ENCODE measurements at places on chromosomes 12 and 14.

GRCh38 chr12:121576851-121577391 is 3.9 kb downstream of the KDM2B start:
- DNase-seq = no peak

DNA sequence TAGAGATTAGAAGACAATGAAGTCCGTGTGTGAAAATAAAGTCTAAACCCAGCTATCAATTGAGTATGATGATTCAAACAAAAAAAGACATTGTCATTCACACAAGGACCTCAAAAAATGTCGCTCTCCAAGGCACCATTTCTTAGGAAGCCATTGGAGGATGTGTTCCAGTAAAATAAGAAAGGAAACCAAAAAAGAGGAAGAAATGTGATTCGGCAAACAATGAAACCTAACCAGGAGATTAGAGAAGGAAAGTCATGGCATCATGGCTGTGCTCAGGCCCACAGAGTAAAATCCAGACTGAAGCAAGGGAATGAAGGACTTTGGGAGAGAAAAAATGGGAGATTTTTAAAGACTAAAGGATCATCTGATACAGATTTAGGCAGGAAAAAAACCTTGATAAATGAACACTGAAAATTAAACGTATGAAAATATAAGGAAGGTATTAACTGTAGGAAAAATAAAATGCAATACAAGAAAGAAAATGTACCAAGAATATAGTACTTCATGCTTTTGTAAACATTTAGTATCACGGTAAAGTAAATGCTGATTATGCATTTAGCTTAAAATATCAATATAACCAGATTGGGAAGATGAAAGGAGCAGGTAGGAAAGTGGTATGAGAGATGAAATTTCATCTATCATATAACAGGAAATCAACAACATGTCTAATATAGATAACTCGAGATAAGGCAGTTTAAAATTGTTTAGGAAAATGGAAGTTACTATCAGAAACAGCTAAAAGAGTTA is 38.2 kb upstream of the MTHFD1 start:
- DNase-seq = no peak

- no peak for DNase-seq
These were observed 64.1 kb upstream of the PPP4R3A start for GRCh38 chr14:91573894-91574837.

- no peak for DNase-seq
These were observed 190.0 kb upstream of the BMP4 start for GRCh38 chr14:54146601-54147000.

DNA sequence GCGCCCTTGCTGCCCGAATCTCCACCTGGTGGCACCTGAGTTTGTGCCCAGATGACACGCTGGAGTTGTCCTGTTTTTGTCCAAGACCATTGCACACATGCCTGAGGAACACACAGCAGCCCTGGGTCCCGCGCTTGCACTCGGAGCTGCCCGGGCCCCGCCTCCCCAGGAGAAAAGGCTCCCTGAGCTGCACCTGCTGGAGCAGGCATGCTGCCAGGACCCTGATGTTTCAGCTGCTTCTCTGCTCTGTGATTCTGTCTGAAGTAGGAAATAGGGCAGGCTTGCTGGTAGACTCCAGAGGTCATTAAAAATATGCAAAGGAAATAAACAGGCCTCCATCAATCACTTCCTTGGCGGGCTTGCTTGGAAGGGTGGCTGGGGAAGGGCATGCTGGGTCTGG is 271.6 kb downstream of the CACNA1C start:
- DNase-seq = no peak

GRCh38 chr12:92785563-92785950 is 82.8 kb downstream of the PLEKHG7 start:
- DNase-seq = no peak

GRCh38 chr12:39441963-39442830 is 723 bp downstream of the KIF21A start:
- DNase-seq = no peak

- DNase-seq = no peak
These were observed 55.8 kb upstream of the CLEC14A start for GRCh38 chr14:38311655-38312054.

- DNase-seq = no peak
These were observed 120.4 kb upstream of the KRR1 start for GRCh38 chr12:75631831-75632230.

DNA sequence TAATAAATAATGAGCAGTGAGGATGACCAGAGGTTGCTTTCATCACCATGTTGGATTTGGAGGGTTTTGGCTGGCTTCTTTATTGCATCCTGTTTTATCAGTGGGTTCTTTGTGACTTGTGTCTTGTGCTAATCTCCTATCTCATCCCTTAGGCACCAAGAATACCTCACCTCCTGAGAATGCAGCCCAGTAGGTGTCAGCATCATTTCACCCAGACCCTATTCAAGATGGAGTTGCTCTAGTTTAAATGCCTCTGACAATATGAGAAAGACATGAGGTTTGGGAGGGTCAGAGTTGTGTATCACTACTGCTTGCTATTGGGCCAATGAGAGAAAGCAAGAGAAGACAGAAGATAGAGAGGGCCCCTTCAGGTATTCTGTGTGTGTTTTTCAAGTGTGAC is 592.2 kb downstream of the ETNK1 start:
- DNase-seq = no peak

DNA sequence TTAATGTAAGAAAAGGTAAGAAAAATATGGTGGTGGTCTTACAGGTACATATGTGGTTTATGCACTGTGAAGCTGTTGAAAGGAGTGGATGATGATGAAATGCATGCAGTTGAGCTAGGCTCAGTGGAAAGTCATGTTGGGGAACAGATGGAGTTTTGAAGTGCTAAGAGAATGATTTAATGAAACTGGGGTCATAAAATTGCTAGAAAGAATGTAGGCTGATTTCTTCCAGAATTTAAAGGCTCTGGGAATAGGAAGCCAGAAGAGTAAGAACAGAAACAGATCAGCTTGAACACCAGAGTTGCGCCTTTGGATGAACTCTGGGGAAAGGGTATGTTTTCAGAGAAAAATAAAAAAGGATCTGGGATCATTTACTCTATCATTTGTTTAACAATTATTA is 146.5 kb downstream of the MON2 start:
- DNase-seq = no peak

- no peak for DNase-seq
These were observed 197.4 kb upstream of the SLC38A2 start for GRCh38 chr12:46569826-46570439.

- no peak for DNase-seq
These were observed 183.1 kb downstream of the KLHL28 start for GRCh38 chr14:44778604-44779003.

GRCh38 chr12:46174061-46174662 is 94.7 kb downstream of the SLC38A1 start:
- DNase-seq = no peak

DNA sequence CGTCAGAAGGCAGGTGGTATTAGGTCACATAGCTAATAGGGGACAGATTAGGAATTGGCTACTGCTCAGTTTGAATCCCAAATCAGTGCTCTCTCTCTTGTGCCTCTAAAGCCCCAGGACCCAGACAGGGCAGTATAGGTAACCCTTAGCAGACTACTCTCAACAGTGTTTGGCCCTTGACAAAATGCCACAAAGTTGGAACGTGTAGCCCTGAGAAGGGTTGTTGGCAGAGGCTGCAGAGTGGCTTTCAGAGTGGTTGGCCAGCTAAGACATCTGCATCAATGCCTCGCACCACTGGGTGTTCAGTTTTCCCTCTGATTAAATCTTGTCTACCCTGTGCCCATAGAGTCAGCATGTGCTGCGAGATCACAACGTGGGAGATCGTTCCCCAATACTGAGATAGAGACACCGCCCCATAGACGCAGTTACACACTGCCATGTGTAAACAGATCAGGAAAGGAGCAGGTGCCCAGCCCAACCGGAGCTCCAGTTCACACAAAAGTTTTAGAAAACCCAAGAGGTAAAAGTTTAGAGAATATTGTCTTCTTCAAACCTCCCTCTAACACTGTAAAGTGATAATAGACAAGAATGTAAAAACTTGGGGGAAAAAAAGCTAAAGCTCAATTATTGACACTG is 48.3 kb downstream of the EML1 start:
- no peak for DNase-seq

GRCh38 chr12:109170324-109170723 is 53.9 kb downstream of the ACACB start:
- DNase-seq = no peak

DNA sequence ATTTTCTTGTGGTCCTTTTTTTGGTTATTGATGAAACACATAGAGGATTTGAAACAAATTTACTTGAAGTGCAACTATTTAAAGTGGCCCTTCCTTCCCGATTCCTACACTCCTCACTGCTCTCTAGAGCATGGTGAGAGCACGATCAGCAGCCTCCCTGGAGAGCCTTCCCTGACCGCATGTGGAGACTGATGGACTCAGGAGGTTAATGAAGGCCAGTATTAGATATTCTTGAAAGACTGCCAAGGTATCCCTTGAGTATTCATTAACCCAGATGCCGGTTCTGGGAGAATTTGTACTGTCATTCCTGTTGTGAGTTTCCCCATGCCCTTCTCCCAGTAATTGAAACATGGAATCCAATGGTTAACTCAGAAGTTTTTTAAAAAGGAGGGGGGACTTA is 102.8 kb upstream of the FGD4 start:
- no peak for DNase-seq

DNA sequence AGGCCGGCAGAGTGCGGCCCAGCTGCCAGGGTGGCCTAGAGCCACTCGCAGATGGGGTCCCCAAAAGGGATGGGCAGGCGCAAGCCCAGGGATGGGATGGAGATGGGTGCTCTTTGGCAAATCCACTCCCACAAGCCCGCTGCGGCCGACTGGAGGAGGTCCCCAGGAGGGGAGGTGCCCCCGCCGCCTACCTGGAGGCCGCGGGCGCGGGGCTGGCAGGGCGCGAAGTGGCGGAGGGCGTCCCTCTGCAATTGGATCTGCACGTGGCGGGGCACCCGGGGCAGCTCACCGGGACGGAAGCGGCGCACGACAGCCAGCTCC is 730 bp downstream of the PPP1R3E start:
- no peak for DNase-seq

All from Panc1 (cell line).